ENCODE measurements at places on chromosomes 2 and 18.

- no peak for DNase-seq
These were observed 46.6 kb upstream of the TMEM200C start for GRCh38 chr18:5941890-5942289.

DNA sequence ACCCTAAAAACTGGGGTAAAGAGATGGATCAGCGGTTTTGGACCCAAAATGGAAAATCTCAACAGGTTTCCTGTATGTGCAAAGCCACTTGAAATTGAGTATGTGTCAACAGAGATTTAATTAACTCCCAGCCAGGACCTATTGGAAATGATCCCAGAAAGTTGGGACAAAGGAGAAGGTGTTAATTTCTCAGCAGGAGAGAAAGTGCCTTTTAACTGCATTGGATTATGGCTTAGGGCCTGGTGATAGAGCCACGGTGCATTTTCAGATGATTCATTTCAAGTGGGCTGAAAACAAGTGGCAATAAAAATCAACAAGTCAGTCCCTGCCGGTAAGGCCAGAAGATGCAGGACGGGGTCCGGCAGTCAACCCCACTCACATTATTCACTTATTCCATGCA lies 80.2 kb upstream of the BCL11A start:
- DNase-seq: no peak

DNA sequence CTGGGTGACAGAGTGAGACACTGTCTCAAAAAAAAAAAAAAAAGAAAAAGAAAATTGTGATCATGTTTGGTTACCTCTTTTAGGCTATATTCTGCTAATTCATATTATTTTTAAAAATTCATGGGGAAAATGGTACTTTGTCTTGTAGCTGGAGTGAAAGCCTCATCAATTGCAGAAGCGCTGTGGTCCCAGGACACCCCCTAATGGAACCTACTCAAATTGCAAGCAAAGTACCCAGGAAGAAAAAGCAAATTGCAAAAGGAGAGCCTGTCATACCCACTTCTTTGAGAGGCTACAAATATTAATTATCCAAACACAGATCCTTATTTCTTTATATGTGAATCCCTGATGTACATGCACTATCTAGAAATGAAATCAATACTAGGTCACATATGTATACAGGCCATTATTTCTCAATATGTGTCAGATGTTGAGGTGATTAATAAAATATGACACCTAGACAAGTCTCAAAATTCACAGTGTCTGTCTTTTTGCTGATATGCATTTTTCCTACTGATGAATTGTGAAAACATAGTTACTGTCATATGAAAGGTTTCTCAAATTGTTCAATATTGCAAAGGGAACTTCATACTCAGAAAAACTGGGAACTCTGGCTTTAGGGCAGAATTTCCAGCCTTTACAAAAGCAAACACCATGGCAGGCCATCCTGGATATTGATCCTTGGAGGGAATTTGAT lies 12.6 kb downstream of the CRACDL start:
- no peak for DNase-seq

DNA sequence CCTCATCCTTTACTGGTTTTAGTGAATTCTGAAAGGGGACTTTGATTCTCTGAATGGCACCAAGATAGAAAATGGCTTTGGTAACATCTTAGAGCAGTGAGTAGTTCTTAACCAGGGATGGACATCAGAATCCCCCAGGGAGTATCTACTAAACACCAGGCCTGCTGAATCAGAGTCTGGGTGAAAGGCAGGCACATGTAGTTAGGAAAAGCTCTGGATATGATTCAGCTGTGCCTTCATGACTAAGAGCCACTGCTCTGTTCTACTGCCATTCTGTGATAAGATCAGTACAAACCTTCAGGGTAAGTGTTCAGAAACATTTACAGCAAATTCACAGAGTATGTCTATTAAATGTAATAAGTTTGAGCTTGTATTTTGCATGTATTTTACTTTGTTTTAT lies 46.2 kb upstream of the B3GNT2 start:
- DNase-seq: peak; percentile 52

DNA sequence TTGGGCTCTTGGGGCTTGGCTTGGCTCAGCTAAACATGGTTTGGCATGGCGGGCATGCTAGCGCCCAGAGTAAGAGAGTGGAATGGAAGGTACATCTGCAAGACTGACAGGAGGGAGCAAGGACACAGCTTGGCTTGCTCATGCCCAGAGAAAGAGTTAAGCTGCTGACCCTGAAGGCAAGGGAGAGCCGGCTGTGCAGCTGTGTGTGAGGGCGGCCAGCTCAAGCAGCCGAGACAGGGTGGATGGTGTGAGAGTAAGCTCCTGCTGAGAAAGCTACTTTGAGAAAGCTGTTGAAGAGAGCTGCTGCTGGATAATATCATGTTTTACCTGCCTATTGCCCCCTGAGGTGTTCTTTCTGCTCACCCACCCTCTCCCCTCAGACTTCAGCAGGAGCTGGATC lies 135.6 kb downstream of the CCBE1 start:
- no peak for DNase-seq

GRCh38 chr2:226354434-226354833 lies 445.2 kb downstream of the IRS1 start:
- no peak for DNase-seq

Data from COLO829 (cell line).